ENCODE measurements at places on chromosomes 6 and 20.

DNA sequence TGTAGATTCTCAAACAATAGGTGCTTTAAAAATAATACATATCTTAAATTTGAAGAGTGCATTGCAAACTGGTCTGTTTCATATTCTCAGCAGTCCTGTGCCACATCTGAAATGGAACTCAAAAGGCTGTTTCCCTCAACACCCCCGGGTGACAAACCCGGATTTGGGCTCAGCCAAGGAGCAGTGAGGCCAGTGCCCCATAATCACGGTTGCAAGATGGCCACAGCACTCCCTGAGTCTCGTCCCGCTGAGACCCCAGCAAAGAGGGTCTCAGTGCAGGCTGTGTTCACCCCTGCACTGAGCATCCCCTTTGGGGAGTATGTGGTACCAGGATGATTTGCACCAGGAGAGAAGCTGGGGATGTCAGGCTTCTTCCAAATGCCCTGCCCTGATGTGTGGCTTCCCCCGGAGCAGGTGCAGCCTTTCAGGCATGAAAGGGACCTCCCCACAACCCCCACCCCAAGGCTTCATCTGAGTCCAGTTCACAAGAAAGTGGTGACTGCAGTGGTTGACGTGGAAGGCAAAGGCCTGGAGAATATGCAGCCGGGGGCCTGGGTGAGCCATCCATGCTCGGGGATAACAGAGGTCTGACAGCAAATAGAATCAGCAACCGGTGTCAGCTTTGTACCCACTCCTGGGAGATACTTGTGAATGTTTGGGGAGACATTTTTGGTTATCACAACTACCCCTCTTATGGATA, 202.9 kb downstream of the SYNDIG1 start:
- no peak for DNase-seq

GRCh38 chr6:6564154-6564553, 24.4 kb upstream of the LY86 start:
- DNase-seq: no peak

- DNase-seq: no peak
Measured at GRCh38 chr6:130993292-130993765, 69.7 kb downstream of the EPB41L2 start.

GRCh38 chr20:2952766-2953165, 79.5 kb downstream of the PTPRA start:
- DNase-seq: no peak

DNA sequence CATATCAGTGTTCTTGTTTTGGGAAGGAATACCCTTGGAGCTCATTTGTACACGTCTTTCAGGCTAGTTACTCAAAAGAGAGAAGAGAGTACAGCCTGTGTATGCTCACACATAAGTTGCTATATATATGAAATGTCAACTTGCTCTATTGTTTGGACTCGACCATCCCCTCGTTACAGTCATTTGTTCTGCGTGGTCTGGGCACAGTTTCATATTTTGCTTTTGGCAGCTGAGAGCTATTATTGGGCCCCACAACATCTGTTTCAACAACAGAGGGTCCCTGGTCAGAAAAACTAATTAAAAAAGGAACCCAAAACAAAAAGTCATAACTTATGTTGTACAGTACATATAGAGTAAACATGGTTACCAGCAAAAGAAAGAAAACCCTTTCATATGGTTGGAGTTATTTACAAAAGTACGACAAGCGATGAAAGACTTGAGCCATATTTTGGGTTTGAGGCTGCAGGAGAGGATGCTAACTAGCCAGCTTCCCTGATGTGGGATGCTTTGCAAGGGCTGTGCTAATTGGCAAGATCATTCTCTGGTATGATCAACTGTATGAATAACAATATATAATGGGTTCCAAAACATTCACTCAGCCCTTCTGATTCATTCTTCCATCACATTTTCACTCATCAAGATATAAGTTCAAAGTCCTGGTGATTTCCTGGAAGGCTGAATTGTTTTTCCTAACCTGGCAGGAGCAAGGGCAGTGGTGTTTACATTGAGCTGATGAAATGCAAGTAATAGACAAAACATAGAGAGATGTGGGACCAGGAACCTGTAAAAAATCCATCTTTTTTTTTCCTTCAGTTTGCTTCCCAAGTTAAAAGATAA, 137.9 kb downstream of the RPS12 start:
- DNase-seq: peak; percentile 41

DNA sequence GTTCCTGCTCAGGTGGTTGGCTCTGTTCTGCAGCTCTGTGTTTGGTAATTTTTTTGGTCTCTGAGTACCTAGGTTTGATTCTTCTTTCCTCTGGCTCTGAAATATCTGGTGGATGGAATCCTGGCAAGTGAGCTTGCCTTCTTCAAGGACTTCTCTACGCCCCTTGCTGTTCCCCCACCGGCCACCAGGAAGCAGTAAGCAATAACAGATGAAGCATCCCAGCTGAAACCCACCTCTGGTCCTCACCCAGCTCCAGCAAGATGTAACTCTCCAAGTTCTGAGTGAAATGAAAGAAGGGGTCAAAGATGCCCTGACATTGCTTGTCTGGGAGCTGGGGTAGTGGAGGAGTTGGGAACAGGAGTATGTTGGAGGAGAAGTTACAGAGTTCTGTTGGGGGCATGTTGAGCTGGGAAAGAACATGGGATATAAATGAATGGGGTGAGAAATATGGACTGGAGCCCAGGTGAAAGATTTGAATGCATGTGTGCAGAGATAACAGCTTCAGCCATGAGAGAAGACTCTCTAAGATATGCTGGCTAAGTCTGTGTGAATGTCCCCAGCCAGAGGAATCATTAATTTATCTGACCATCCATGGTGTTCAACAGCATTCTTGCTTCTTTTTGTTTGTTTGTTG, 51.3 kb upstream of the GLP1R start:
- peak; percentile 14 for DNase-seq

DNA sequence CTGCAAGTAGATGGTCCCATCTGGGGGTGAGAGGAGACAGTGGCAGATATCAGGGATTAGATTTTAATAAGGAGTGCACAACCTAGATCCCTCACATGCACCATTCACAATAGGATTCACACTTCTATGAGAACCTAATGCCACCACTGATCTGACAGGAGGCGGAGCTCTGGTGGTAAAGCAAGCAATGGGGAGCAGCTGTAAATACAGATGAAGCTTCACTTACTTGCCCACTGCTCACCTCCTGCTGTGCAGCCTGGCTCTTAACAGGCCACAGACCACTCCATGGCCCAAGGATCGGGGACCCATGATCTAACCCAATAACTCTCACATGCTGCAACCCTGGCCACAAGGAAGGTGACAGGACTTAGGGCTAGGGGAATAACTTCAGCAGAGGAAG, 75.4 kb downstream of the ZNF133 start:
- no peak for DNase-seq

GRCh38 chr6:107624541-107624940, 134.6 kb downstream of the SOBP start:
- peak; percentile 30 for DNase-seq

DNA sequence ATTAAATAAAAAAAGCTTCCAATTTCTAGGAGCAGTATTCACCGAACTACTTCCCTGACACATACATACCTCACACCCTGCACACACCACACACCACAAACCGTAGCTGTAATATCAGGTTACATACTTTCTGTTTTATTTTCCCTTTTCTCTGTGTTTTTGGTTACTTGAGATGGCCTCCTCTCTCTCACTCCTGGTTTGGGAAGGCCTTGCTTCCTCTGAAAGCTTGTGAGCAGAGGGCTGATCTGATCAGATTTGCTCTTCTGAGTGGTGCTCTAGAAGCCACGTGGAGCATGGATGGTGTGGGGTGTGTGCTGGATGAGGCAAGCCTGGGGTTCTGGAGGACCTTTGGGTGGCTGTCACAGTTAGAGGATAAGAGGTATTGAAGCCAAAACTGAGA, 20.9 kb downstream of the UTRN start:
- peak; percentile 60 for DNase-seq

GRCh38 chr6:34095136-34095505, 50.8 kb downstream of the GRM4 start:
- DNase-seq: no peak

DNA sequence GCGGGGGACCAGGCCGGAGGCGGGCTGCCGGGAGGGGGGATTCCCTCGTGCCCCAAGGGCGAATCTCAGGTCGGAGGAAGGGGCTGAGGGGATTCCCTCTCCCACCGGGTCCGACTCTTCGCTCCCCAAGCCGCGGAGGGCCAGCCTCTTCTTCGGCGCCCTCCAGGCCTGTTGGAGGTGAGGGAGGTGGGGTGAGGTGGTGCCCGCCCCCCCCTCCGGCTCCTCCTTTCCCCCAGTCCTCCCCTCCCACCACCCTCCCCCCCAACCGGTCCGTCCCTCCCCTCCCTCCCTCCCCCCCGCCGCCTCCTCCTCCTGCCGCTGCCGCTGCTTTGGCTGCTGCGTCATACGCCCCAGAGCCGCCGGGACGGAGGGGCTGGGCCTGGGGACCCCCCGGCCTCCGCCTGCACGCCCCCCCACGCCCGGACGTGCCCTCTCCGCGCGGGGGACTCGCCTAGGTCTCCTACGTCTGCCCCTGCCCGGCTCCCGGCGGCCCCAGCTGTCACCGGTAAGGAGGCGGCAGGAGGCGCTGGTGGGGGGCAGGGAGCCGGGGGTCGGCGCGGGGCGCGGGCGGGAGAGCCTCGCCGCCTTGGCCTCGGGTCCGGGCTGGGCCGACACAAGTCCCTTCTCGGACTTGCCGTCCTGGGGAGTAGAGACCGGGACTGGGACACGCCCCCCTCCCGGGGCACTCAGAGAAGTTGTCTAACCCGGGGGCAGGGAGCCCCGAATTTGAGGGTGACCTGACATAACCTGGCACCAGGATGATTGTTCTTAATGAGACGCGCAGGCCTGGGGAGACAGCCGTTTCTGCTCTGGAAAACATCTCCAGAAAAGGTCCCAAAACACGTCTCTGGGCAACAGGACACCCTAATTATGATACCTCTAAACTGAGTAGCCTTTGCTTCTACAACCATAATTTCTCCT, at the start of gene PHF1:
Gene PHF1, plus strand, starts transcription at position 304 of the 921 bp plus-strand sequence. CDS start 1,250 bp downstream, outside the sequence.
- peak; percentile 77 for DNase-seq

GRCh38 chr6:35484921-35485392, 11.9 kb downstream of the TEAD3 start:
- DNase-seq: peak; percentile 51

GRCh38 chr6:45757443-45758130, 258.1 kb downstream of the CLIC5 start:
- peak; percentile 37 for DNase-seq

DNA sequence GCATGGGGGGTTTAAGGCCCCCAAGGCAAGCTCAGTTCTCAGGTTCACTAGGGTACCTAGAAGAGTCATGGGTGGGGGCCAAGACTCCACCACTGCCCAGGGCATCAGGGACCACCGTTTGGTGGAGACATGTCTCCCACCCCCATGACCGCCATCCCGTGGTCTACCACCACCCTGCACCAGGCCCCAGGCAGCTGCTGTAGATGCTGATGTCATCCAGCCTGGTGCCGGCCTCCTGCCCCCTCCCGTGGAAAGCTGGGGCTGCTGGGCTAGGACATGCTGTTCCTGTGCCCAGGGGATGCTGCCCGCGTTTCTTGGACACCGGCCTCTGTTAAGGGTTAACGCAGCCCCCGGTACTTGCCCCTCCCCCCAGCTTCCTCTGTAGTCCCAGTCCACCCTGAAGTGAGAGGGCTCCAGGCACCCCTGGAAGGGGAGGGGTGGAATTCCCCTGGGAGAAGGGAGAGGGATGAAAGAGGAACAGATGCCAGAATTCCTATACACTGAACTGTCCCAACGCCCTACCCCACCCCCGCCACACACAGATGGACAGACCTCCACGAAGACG, 587 bp downstream of the IP6K3 start:
- peak; percentile 54 for DNase-seq

DNA sequence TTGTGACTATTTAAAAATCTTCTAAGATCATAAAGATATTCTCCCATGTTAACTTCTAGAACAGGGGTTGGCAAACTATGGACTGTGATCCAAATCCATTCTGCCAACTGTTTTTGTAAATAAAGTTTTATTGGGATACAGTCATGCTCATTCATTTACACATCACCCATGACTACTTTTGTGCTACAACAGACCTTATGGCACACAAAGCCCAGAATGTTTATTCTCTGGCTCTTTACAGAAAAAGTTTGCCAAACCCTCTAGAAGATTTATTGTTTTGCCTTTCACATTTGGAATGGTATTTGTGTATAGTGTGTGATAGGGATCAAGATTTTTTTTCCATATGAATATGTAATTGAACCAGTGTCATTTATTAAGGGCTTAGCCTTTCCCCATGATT, 341.7 kb downstream of the CD83 start:
- peak; percentile 43 for DNase-seq

DNA sequence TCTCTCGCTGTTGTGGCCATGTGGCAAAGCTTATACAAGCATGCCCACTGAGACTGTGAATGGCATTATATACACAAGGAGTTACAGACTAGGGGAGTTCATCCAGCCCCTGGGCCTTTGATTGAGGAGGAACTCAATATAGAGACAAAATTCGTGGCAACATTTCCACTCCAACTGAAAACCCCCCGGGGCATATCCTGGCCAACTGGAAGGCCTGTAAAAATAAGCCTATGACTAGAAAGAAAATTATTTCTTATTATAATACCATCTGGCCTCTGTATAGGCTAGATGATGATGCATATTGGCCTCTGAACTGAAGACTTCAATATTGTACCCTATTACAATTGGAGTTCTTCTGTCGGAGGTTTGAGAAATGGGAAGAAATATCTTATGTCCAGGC, 175.5 kb upstream of the GJE1 start:
- DNase-seq: no peak

GRCh38 chr6:21999012-21999528, 297.8 kb downstream of the PRL start:
- DNase-seq: peak; percentile 49

DNA sequence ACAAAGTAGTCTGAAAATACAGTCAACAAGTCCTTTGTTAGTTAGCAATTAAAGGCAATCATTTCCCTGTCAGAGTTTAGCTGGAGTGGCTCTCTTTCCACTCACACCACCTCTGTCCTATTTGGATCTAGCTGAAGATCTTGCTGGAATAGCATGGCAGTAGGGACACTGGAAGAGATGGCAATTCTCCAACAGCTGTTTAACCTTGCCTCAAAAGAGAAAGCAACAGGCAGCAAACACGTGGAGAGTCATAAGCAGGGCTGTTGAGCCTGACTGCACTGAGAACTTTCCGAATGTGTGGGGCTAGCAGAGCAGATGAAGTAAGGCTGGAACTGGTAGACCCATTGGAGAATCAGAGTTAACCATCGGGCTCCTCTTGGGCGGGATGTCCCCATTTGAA, 38.0 kb upstream of the PRSS35 start:
- DNase-seq: peak; percentile 41

DNA sequence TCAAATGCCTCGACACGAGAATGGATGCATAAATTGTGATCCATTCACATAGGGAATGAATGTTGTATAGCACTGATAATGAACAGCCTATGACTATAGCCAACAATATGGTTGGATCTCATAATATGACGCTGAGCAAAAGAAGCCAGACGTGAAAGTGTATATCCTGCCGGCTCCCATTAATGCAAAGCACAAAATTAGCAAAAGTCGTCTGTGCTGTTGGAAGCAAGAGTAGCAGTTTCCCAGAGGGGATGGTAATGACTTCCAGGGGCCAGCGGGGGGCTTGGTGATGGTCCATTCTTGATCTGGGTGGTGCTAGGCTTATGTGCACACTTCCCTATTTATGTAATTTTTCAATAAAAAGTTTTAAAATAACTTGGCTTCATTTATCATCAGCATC, 1.0 kb upstream of the TAGAP start:
- DNase-seq: no peak

- peak; percentile 40 for DNase-seq
Measured at GRCh38 chr6:36826520-36827227, 12.6 kb downstream of the CPNE5 start.

- DNase-seq: no peak
Measured at GRCh38 chr6:29611426-29611825, 21.6 kb downstream of the GABBR1 start.

GRCh38 chr6:148385379-148385778, 42.7 kb downstream of the SASH1 start:
- no peak for DNase-seq

Measured in fibroblast of mammary gland (primary cell).